Stimulated activated CD4-positive, alpha-beta T cell treated with anti-CD3 and anti-CD28 coated beads, Interleukin-2, amount 100 ng/mL, for 4 hours (primary cell): ENCODE measurements at places on chromosomes 1 and 21.

- no peak for DNase-seq
These were observed 97.8 kb upstream of the IPO9 start for GRCh38 chr1:201731142-201731541.

- DNase-seq, result no peak
These were observed at the start of gene OR10T2 for GRCh38 chr1:158398818-158399514. Gene OR10T2, minus strand, starts transcription at chr1:158399466. Its CDS starts 0 bp downstream, at chr1:158399466.

DNA sequence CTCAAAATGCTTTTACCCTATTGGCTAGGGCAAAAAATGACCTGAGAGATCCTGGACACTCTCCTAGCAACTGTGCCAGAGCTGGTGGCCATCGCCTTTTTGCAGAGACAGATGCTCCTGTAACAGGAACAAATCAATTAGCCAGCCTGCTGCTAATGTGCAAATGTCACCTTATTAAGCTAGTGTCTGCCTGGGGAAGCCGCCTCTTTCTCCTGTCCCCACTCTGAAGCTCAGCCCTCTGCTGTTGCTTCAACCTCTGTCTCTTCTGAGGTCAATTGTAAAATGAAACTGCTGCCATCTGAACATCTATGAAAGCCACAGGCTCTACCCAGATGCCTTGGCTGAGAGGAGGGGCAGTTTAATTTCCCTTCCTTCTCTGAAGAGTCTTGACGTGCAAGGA, 85.5 kb upstream of the CACNA1E start:
- DNase-seq, result no peak

- DNase-seq, result no peak
These were observed 958 bp downstream of the LYPLAL1 start for GRCh38 chr1:219174460-219175211.

DNA sequence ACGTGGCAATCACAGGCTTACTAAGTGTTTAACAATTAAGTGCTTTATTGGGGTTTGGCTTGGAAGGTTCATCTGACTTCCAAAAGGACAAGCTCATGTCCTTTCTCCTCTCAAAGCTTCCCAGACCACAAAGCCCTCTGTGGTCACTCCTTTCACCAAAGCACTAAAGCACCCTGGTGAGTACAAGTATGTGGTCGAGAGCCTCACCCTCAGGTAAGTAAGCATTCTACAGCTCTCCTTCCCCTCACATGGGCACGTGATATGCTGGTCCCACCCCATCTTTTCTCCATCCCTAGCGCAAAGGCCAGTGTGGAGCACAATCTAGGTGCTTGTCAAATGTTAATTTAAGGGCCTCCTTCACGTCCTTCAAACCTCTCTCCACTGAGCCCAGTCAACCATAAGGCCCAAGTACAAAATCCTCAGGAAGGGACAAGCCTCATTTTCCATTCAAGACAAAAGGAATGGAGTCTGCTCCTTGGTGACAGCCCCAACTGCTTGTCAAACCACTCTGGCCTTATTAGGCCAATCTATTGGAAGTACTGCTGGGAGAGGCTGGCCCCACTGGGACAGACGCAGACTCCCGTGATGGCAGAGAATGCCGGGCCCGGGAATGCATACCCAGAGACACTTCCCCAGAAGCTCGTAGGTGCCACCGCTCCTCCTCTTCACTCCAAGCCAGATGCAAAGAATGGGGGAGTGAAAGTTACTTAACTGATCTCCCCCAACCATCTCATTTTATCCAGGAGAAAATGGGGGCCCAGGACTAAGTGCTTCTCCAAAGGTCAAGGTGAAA, 7.8 kb downstream of the STMN1 start:
- DNase-seq, result no peak

GRCh38 chr21:35034203-35034926, 14.7 kb downstream of the RUNX1 start:
- DNase-seq, result no peak

GRCh38 chr21:28789523-28789922, 203.2 kb downstream of the LTN1 start:
- DNase-seq, result no peak

DNA sequence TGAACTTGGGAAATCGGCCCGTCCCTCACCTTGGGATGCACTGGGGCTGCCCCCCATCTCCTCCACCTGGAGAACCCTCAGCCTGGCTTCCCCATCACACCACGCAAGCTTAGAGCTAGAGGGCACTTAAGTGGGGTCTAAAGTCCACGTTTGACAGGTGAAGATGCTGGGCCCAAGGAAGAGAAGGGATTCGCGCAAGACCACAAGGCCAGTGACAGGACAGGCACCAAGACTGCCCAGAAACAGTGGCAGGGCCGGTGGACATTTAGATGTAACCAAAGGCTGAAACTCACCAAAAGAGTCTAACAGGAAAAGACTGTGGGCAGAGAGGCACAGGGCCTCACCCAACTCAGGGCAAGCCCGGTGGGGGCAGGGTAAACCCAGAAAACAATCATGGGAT, 130.8 kb upstream of the EDN2 start:
- no peak for DNase-seq

GRCh38 chr1:208235982-208236761, 8.0 kb downstream of the PLXNA2 start:
- no peak for DNase-seq

- no peak for DNase-seq
These were observed 999 bp downstream of the THAP3 start for GRCh38 chr1:6625584-6626149.

DNA sequence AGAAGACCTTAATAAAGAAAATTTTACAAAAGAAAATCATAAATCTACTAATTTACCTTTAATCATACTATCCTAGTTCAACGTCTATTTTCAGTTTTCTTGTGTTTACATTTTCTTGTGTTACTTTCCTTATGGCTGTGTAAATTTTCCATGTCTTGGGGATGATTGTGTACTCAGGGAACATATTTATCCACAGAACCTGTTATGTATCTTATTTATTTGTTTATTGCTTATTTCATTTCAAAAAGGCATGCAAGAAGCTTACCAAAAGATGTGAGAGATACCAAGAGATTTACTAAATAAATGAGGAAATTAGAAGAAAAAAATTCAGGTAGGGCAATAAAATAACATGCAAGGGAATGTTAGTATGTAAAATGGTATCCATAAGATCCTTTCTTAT, 22.8 kb downstream of the PBX1 start:
- DNase-seq, result no peak

- no peak for DNase-seq
These were observed 69.9 kb downstream of the PGBD5 start for GRCh38 chr1:230356190-230356589.

GRCh38 chr1:17561561-17561985, 22.1 kb downstream of the ARHGEF10L start:
- no peak for DNase-seq

GRCh38 chr1:95440511-95440910, 206.5 kb downstream of the RWDD3 start:
- no peak for DNase-seq

- no peak for DNase-seq
These were observed 48.4 kb upstream of the SIPA1L2 start for GRCh38 chr1:232678185-232678886.

GRCh38 chr1:181180407-181181031, 92.0 kb downstream of the IER5 start:
- DNase-seq, result no peak

- DNase-seq, result no peak
These were observed 35.6 kb downstream of the SOX13 start for GRCh38 chr1:204108312-204109141.

- no peak for DNase-seq
These were observed 215.9 kb upstream of the L1TD1 start for GRCh38 chr1:61978796-61979195.

DNA sequence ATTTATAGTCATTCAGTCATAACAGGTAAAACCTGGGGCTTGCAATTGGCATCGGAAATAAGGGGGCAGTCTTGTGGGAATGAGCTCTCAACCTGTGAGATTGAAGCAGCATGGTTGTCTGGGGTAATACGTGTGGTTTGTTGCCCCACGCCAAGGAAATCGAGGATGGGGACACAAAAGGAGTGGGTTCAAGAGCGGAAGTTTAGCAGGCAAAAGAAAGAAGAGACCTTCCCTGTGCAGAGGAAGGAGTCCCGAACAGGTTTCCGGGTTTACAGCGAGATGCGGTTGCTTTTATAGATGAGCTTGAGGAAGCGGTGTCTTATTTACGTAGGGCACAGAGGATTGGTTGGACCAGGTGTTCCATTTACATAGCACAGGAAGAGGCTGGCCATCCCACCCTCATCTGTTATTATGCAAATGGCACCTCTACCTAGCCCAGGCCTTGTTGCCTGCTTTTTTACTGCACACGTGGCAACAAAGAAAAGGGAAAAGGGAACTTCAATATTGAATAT, 37.3 kb downstream of the IFNAR1 start:
- DNase-seq, result peak; percentile 41

DNA sequence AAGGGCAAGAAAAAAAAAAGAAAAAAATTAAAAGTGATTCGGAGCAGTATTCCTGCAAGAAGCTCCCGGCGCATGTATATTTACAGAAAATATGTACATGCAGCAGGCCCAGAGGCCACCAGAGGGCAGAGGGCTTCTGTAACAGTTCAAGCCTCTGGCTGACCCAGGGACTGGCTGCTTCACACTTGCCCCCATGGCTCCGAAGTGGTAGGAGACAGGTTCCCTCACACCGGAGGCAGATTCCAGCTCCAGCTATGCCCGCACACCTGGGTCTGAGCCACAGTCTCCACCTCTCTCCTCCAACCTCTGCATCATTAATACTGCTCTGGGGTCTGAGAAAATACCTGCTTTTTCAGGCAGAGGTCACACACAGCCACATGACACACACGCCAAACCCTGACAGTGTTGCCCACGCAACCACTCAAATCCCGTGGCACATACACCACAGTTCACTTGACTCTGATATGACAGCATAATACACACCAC, 2.2 kb upstream of the ARHGAP30 start:
- DNase-seq, result peak; percentile 23

DNA sequence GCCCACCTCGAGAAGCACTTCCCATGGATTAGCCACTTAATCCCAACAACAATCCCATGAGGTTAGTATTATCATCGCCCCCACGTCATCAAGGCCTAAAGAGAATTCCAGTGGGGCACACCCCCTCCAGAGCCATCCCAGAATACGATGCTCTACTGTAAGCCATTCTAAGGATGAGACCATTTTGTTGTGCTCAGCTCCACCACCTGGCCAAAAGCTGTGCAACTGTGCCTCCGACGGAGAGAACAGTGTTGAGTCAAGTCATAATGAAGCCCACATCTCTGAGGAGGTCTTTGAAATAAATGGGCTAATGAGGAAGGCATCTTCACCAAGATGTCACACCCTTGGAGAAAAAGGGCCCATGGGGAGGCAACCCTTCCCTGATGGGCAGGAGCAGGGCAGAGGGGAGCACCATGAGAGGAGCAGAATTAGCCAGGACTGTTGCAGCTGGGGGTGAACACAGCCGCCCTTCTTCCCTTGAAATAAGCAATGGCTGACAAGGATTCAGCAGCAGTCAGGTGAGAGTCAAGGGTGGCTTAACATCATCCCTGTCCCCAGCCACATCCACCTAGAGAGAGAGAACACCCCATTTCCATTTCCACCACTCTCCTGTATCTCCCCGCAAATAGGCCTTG, 14.6 kb downstream of the SYF2 start:
- DNase-seq, result no peak

- no peak for DNase-seq
These were observed 64.1 kb downstream of the WDR4 start for GRCh38 chr21:42815217-42815616.

DNA sequence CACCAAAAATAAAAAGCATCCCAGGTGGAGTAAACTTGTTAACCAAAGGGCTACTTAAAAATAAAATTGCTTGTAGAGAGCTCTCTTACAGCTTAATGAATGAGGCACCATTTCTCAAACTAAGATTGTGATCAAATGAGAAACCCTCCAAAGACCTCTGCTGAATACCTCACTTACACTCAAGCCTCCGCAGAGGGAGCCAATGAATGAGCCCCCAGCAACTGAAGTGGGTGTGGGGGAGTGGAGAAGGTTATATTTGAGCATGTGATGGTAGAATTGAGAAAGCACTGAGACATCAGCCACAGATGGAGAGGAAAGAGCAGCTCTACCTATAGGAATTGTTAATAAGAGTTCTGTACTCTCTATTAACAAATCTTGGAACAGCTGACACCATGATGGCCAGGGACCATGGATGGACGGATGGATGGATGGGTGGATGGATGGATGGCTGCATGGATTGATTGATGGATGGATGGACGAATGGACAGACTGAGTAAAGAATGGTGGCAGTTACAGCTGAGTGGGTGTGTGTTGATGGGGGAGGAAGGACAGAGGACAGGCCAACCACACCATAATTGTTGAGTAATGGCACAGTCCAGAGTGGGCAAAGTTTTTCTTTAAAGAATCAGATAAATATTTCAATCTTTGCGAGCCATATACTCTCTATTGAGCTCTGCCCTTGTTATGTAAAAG, 20.3 kb upstream of the TIAM1 start:
- DNase-seq, result no peak

DNA sequence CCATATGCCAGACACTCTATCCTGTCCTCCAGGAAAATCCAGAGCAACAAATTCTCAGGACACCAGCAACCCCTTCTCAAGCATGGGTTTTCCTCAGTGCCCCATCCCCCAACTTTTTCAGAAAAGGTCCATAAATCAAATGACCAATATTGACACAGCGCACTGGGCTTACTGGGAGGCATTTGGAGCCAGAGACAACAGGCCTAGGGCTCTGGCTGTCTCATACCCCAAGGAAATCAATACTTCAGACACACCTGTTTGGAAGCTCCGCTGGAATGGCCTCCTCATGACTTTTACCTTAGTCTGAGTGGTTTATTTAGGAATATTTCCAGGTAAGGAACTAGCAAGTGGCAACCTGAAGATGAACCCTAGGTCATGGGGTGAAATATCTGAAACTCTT, 66.9 kb upstream of the TNR start:
- no peak for DNase-seq

- no peak for DNase-seq
These were observed at the start of gene S100A9 for GRCh38 chr1:153357853-153358690. Gene S100A9, plus strand, starts transcription at chr1:153357854. Its CDS starts 430 bp downstream, at chr1:153358284.

DNA sequence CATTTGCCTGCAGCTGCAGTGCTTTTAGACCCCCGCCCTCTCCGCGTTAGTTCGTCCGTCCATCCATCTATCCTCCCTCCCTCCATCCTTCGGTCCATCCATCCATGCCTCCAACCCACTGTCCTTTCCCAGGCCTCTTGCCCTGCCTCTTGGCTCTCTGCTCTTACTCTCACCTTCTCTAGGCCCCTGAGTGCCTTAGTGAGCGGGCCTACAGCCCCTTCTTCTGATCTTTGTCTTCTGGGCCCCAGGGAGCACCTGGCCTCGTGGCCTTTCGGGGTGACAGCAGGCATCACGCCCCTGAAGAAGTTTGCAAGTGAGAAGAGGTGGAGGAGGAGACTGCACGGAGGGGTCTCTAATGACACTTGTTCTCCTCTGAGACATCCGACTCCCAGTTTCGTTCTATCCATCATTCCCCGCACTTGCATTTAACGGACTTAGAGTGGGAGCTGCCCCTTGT, 842 bp downstream of the ATXN7L2 start:
- no peak for DNase-seq

- no peak for DNase-seq
These were observed 79.9 kb downstream of the CD247 start for GRCh38 chr1:167438171-167439138.
